ENCODE measurements at places on chromosomes 7 and 10.

GRCh38 chr10:69407621-69408301, 9.0 kb downstream of the TACR2 start:
- DNase-seq: no peak

DNA sequence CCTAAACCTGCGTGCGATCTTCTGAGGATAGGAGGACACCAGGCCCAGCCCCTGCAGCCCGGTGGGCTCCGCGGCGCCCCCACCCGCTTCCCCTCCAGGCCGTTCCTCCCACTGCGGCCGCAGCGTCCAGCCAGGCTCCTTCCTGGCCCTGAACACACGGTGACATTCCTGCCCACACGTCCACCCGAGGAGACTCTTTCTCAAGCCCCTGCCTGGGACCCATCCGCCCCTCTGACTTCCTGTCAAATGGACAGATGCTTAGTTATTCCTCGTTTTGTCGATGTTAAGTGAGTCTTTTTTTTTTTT, 32.4 kb upstream of the RNF32 start:
- peak; percentile 31 for DNase-seq

DNA sequence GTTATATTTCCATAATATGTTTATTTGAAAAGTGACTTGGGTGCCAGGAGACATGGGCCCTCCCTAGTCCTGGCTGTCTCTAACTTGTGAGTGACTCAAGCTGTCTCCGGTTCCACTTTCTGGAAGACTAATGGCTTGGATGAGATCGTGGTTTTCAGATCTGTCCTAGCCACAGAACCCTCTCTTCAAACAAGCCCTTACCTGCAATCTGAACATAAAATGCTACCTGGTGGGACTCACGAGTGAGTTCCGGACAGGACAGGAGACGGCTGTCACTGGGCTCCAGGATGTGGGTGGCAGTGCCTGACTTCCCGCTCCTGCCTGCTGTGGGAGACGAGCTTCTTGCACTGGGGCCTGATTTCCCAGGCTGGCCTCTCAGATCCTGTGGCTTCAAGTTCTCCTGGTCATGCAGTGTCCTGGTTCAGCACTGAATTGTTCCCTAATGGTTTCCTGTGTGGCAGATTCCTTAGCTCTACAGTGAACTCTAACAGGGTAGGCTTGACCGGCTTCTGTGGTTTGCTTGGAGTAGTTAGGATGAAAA, 26.0 kb upstream of the PFKFB3 start:
- DNase-seq: peak; percentile 33

DNA sequence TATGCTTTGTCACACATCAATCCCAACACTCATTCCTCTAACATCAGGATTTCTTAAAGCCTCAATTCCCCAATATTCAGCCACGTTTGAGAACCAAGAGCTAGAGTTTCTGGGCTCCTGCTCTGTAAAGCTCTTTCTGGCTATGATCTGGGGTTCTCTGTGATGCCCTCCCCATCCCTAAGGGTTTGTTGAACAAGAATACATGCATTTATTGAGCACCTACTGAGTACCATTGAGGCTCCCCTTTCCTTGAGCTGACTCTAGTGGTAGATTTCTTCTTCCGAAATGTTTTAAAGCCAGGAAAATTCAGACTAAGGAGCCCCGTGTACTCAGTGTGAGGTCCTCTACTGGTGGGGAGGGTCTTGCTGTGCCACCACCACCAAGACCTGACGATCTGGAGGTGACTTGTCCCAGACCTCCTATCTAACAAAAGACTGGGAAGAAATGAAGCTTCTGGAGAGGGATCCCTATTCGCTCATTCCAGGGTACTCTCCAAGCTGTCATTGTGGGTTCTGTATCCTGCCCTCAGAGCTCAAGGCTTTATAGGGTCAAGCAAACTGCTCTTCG, 23.1 kb upstream of the SRGN start:
- DNase-seq: no peak

GRCh38 chr7:133776266-133776665, 350.9 kb upstream of the LRGUK start:
- no peak for DNase-seq

- DNase-seq: no peak
These were observed 41.6 kb downstream of the TLX1 start for GRCh38 chr10:101172741-101173140.

Measured in dermis microvascular lymphatic vessel endothelial cell (primary cell).